ENCODE measurements at places on chromosomes 7 and 10.

GRCh38 chr7:8382004-8382730 is 51.2 kb upstream of the NXPH1 start:
- DNase-seq: no peak

DNA sequence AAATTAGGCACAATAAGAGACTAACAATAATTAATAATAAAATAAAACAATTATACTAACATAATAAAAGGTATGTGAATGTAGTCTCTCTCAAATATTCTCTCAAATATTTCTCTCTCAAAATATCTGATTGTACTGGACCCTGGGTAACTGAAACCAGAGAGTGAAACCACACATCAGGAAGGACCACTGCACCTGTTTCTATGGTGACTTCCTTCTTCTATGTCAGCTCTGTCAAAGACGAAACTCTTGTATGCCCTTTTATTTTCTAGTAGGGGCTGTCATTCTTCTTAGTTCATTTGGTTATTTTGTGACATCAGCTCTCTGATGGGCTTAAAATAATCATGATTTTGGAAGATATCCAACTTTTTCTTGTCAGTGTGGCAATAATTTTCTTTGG is 428.0 kb upstream of the TPK1 start:
- DNase-seq: no peak

- no peak for DNase-seq
Measured at GRCh38 chr7:153401795-153402720, 642.5 kb downstream of the ACTR3B start.

GRCh38 chr7:23490357-23491135 is 20.3 kb upstream of the IGF2BP3 start:
- peak; percentile 43 for DNase-seq

DNA sequence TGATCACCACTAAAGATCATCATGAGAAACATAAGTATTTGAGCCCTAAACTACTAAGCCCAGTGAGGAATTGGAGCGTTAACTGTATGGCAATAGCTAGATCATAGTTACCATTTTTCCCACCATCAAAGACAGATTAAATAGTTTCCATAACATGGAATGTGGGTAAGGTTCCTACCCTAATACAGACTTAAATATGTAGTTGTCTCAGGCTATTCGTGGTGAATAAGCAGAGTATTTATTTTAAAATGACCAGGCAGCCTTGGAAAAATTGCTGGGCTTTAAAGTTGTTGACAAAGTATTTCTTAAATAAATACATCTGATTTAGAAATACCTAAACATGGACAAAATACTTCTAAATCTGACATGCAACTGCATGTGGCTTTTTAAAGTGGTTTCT is 106.8 kb downstream of the NT5C2 start:
- DNase-seq: no peak

- DNase-seq: no peak
Measured at GRCh38 chr10:101415884-101416283, 61.9 kb downstream of the BTRC start.

GRCh38 chr7:142696456-142697179 is 52.7 kb upstream of the PRSS1 start:
- DNase-seq: no peak

- DNase-seq: no peak
Measured at GRCh38 chr10:128461991-128462390, 335.8 kb upstream of the MKI67 start.

GRCh38 chr10:47123716-47124288 is 176.2 kb upstream of the GDF10 start:
- no peak for DNase-seq

GRCh38 chr10:60955957-60956425 is 12.0 kb upstream of the RHOBTB1 start:
- no peak for DNase-seq
